ENCODE measurements at places on chromosomes 7 and 10.

DNA sequence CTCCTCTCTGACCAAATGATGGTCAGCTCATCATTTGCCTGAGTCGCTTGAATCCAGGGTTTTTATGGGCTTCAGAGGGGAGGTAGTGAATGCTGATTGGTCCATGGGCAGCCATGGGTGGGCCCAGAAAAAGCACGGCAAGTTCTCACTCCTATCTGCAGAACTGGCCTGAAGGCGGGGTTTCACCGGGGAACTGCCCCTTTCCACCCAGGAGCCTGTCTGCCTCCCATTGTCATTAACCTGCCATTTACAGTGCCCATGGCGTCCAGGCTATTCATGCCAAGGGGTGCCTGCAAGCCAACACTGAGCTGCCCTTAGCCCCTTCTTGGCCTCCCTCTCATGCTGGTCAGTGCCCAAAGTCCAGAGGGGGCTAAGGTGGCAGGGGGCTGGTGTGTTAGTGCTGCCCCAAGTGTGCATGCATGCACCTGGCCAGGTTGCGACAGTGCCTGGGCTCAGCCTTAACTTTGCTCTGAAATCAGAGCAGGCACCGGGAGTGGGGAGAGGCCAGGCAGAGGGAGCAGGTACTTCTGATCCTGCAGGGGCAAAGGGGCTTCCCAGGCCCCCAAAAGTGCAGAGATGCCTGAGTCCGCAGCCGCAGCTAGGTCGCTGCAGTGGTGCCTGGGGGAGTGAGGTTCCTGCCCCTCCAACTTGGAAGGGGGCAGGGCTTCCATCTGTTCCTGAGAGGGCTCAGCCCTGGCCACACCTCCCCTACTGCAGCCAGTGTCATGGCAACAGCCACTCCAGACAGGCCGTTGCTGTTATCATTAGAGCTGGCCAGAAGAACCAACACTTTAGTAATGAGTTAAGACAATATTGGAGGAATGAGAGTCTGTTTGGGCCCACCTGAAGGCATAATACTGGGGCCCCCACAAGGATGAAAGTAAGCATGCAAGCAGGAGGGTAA lies 561.6 kb downstream of the GRM8 start:
- no peak for DNase-seq

DNA sequence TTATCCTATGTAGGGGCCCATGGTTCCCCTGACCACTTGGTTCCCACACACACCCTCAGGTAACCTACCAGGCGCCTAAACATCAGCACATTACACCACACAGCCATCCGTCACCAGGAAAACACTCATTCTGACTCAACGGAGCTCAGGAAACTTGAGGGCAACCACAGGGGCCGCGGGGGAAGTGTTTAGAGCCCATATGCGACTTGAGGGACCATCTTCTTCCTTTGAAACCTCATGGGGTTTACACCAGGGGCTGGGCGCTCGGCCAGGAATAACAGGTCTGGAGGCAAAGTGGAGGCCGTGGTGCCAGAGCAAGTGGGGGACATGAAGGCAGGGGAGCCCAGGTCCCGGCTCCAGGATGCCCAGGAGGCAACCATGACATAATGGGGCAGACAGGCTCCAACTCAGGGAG lies 1.5 kb downstream of the STX1A start:
- DNase-seq = no peak

- no peak for DNase-seq
Observed at GRCh38 chr7:38191791-38192190, 13.7 kb downstream of the STARD3NL start.

DNA sequence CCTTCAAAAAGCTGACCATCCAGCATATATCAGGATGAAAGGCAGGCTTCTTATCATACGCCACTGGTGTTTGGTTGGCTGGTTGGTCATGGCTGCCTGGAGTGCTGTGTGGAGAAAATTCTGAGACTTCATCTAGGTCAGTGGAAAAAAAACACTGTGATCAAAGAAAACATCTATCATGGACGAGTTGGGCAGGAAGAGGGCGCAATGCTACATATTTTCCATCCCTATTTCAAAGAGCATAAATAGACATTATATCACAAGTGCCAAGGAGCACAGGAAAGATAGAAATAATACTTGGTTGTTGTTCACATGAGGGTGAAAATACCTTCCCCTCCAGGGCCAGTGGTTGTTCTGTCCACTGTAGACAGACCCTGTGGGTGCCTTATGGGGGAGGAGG lies 128.4 kb upstream of the PLPP4 start:
- DNase-seq = no peak

DNA sequence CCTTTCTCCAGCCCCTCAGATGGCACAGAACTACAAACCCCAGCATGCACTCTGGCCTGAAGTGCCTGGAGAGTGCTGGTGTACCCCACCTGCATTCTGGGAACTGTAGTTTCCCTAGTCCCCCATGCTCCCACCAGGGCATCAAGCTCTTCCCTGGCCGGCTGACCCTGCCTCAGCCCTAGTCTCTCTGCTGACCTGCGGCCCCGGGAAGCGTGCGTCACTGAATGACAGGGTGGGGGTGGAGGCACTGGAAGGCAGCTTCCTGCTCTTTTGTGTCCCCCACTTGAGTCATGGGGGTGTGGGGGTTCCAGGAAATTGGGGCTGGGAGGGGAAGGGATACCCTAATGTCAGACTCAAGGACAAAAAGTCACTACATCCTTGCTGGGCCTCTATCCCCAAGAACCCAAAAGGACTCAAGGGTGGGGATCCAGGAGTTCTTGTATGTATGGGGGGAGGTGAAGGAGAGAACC lies 2.1 kb downstream of the NOS3 start:
- peak; percentile 80 for DNase-seq

DNA sequence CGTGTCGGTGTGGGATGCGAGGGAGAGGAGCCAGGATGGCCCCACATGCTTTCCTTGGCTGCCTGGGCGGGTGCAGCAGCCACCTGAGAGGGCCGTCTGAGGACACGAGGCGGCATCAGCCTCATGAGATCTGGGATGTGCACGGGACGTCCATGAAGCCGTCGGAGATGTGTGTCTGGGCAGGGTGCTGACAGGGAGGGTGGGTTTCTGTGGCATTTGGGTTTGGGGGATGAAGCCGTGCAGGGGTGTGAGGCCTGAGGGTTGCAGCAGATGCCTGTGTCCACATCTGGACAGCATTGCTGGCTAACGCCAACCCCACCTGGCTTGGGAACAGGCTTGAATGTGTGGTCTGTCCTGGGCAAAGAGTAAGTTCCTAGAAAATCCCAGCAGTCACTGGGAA lies 179.5 kb downstream of the DNAJB6 start:
- no peak for DNase-seq

- no peak for DNase-seq
Observed at GRCh38 chr10:83934062-83934461, 205.2 kb upstream of the GHITM start.
